ENCODE measurements at places on chromosomes 6 and 20. TPM values are rescaled to one million over a fixed set of nuclear protein-coding genes. Genes with fewer than 3 reads are reported as not detected.

- DNase-seq, result peak; percentile 72
Observed at GRCh38 chr6:34027445-34027936, 118.4 kb downstream of the GRM4 start.

SYCP2L gene
- 1.1 TPM for total RNA-seq

NKAIN4 gene
- not detected for total RNA-seq

GRCh38 chr20:53608456-53609452 lies 15.1 kb upstream of the ZNF217 start:
- peak; percentile 44 for DNase-seq

- no peak for DNase-seq
Observed at GRCh38 chr20:54254596-54254995, 46.7 kb downstream of the PFDN4 start.

- DNase-seq, result no peak
Observed at GRCh38 chr6:51273228-51273961, 454.7 kb downstream of the TFAP2B start.

RCAN2 gene
- 254 TPM for total RNA-seq

MATN4 gene
- not detected for total RNA-seq

ENTPD6 gene
- 130 TPM for total RNA-seq

- no peak for DNase-seq
Observed at GRCh38 chr20:34318609-34319443, 15.7 kb upstream of the AHCY start.

DNA sequence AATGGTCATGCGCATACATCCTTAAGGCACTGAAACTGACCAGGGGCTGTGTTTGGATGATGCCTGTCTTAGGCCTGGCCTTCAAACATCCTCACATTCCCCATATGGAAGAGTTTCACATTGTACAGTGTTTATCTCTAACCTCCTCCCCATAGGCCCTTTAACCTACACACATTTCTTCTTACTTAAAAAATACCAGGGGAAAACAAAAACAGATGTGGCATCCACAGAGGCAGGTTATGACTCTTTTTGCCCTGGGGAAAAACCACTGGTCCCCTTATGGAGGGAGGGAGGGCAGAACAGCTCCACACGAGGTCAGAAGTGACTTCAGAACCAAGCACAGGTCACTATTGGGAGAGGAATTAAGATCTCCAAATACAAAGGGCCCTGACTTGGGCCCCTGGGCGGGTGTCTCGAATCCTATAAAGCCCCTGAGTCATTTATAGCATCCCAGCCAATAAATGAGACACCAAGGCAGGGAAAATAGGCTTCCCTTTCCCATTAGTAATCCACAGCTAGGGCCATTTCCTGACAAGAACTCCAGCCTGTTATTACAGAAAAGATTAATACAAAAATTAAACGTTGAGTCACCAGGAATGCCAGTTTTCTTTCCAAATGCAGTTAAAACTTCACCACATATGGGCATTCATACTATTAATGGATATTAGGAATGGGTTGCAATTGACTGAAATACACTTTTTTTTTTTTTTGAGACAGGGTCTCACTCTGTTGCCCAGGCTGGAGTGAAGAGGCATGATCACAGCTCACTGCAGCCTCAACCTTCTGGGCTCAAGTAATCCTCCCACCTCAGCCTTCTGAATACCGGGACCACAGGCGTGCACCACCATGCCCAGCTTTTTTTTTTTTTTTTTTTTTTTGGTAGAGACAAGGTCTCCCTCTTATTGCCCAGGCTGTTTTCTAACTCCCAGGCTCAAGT lies 107.2 kb downstream of the ATP9A start:
- DNase-seq, result no peak

Measured in left ventricle myocardium superior (tissue), 1 donor.